ENCODE measurements at places on chromosomes 5 and 9.

GRCh38 chr5:100584069-100584468, 48.9 kb downstream of the FAM174A start:
- DNase-seq = no peak

- DNase-seq = no peak
Observed at GRCh38 chr9:74610523-74611061, 113.5 kb downstream of the RORB start.

DNA sequence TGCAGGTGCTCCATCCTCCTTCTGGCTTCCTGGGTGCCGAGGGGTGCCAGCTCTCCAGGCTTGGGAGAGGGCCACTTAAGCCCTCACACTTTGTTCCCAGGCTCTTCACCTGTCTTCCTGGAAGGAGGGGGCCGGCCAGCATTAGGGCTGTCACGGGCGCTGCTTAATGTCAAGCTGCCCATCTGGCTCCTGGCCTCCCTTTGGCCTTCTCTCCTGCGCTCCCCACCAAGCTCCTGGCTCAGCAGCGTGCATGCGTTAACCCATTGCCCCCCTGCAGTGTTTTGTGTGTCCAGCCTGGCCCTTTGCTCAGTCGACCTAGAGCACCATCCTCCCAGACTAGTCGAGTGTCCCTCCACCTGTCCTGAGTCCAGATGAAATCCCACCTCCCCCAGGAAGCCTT, 21.3 kb downstream of the NTNG2 start:
- no peak for DNase-seq

- peak; percentile 62 for DNase-seq
Observed at GRCh38 chr9:1005043-1005667, 28.7 kb downstream of the DMRT3 start.

DNA sequence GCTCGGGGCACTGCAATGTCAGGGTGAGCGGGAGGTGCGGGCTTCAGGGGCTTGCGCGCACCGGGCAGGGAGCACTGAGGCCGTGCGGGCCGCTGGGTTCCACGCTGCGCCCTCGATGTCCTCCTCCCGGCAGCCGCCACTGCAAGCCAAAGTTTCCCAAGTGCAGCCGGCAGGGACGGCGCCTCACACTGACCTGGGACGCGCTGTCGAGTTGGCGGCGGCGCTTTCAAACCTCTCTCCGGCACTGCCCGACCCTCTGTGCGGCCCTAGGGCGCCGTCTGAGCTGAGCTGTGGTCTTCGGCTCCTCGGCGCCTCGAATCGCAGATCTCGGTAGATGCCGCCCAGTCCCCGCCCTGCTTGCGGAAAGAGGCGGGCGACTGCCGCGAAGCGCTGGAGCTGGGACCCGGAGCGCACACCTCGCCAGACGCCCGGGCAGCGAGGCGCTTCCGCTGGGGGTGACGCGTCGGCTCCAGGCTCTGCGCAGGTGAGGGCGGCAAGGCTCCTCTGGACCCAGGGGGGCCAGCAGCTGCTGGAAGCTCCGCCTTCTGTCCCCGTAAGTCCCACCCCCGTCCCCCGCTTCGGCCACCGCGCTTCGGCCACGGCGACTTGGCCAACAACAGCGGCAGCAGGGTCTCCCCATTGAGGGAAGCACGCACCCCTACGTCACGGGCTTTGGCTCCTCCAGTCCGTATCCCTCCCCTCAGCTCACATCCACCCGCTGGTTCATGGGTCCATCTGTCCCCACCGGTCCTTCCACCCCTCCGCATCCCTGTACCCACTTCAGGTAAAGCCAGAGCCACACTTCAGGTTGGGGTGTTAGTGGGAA, at the start of gene ANKRD34B:
Gene ANKRD34B, minus strand, starts transcription at position 320 of the 826 bp plus-strand sequence. CDS start 10,261 bp downstream, outside the sequence.
- peak; percentile 86 for DNase-seq

GRCh38 chr5:172800088-172800551, 29.1 kb upstream of the DUSP1 start:
- DNase-seq = no peak

DNA sequence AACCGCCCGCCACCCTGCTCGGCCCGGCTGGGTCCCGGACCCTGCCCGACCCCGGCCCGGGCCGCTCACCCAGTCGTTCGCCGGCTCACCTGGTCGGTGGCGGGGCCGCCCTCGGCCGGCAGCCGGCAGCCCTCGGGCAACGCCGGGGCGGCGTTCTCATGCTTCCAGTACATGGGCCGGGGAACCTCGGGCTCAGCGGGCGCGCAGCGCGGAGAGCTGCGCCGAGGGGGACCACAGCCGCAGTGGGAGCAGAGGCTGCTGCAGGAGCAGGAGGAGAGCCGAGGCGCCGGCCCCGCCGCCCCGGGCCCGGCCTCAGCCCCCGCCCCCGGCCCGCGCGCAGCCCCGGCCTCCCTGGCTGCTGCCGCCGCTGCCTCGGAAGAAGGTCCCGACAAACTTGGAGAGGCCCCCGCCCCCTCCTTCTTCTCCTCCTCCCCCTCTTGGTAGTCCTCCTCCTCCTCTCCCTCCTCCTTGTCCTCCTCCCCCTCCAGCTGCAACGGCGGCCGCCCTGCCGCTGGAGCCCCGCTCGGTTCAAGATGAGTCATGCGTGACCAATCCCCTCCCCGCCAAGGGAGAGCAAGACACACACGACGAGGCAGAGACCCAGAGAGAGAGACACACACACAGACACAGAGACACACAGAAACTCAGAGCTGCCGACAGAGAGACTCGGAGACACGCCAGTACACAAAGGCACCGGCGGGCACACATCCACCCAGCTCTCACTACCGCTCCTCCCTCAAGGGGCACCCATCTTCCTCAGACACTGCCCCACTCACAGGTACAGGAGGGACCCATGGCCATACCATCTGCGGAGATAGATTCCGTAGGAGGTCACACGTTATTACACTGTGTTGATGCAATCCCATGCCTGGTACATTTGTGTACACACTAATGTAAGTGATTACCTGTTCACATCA, at the start of gene LHX6:
Gene LHX6, minus strand, starts transcription at position 390 of the 917 bp plus-strand sequence. Its CDS starts 217 bp downstream, at position 173.
- DNase-seq = no peak

All from H9 (cell line).